Mesenteric fat pad (tissue), 1 donor: ENCODE measurements at places on chromosomes 2 and 18. TPM values are rescaled to one million over a fixed set of nuclear protein-coding genes. Genes with fewer than 3 reads are reported as not detected.

PXDN gene
- total RNA-seq, result 228 TPM

SPP2 gene
- not detected for total RNA-seq

TPGS2 gene
- 72.8 TPM for total RNA-seq

EML6 gene
- total RNA-seq, result 2.4 TPM

SIX2 gene
- total RNA-seq, result 2.3 TPM

TANC1 gene
- total RNA-seq, result 27.9 TPM

ITPRIPL1 gene
- 3.1 TPM for total RNA-seq

CD207 gene
- total RNA-seq, result 0.29 TPM

POTEE gene
- total RNA-seq, result 0.16 TPM

ERFE gene
- total RNA-seq, result 1.5 TPM

PTPRN gene
- not detected for total RNA-seq

FER1L5 gene
- total RNA-seq, result 0.06 TPM

ZNF512 gene
- 16.6 TPM for total RNA-seq

GRCh38 chr18:54878159-54878622, 49.9 kb downstream of the RAB27B start:
- no peak for DNase-seq

DNA sequence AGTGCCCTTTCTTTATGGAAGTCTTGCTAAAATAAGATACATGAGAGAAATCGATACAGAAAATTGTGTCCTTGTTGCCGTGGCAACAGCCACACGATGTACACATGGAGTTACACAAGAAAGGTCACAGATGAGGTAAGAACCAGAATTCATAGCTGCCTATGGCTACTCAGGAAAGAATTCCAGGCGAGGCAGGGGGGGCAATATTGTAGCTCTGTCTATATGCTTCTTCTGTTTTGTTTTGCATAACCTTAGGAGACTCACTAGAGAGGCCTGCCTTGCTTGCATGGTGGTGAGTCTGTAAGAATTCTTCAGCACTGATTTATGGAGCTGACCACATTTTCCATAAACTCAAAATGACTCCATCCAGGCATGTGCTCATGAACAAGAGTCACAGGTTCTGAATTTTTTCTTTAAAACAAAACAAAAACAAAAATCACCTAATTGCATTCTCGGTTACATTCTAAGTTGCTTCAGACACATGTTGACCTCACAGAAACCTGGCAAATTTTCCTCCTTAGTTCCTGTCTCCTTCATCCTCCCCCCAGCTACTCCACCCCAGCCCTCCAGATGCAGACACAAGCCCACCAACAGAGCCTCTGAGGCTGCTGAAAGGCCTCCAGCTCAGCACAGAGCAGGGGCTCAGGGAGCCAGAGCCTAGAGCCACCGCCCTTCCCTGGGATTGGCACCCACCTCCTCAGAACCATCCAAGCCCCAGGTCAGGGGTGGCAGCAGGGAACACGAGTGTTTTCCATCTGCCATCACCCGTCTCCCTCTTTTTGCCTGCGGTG, 183.5 kb downstream of the ANTXR1 start:
- no peak for DNase-seq

DNA sequence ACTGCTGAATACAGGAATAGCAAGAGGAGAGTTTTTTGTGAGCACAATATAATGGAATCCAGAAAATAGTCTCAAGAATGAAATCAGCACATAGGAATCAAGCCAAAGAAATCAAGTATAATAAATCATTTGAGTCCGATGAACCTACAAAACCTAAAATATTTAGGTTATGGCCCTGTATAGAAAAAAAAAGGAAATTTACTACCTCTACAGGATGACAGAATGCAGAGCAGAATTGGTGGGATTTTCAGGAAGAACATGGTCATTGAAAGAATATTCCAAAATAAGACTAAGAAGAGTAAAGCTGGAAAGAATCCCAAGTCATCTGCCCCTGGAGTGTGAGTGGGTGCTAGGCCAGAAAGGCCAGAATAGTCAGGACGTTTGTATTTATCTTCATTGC, 1041.2 kb upstream of the CDH2 start:
- no peak for DNase-seq

- DNase-seq, result no peak
Observed at GRCh38 chr2:239131521-239131920, 269.3 kb downstream of the HDAC4 start.

DNA sequence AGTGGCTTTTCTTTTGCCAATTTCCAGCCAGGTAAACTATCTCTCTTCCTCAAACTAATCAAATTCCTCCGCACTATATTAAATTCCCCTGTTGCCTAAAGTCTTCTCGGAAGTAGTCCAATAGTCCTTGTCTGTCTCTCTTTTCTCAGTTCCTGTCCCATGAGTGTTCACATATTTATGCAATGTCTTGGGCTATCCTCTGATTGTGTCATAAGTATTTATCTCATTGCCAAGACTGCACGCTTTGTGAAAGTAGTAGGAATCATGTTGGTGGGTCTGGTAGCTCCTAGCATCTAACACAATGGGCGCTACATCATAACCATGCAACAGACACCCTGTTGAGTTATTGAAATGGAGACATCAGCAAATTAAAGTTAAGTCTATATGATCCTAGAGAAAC, 59.9 kb upstream of the POU3F3 start:
- DNase-seq, result no peak

- DNase-seq, result peak; percentile 93
Observed at GRCh38 chr2:234951664-234952269, at the start of gene SH3BP4. Gene SH3BP4 (plus strand): TSS chr2:234952017. CDS start chr2:235035003, 82,986 bp downstream.

DNA sequence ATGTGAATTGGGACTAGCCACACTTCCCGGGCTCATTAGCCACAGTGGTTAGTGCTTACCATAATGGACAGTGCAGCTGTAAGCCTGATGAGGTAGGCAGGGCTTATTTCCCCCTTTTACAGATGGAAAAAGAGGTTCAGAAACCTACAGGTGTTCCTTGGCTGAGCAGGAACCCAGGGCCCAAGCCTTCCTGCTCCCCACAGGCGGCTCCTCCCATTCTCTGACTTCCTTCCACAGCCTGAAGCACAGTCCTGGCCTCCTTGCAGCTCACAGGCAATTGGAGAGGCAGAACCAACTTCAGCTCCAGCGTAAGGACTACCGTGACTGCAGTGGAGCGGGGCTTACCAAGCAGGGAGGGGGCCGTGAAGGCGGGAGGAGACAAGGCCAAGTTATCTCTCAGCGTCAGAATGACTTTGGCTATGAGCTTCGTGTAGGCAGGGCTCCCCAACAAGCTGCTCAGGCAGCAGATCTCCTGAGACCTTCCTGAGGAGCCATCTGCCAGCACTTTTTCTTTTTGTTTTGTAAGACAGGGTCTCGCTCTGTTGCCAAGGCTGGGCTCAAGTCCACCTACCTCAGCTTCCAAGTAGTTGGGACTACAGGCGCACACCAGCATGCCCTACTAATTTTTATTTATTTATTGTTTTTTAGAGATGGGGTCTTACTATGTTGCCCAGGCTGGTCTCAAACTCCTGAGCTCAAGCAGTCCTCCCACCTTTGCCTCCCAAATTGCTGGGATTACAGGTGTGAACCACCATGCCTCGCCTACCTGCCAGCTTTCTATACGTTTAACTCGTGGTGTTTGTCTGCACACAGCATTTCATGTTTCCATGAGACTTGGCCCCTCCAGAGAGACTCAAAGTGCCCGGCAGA, 34.2 kb upstream of the NT5DC4 start:
- DNase-seq, result peak; percentile 76

DNA sequence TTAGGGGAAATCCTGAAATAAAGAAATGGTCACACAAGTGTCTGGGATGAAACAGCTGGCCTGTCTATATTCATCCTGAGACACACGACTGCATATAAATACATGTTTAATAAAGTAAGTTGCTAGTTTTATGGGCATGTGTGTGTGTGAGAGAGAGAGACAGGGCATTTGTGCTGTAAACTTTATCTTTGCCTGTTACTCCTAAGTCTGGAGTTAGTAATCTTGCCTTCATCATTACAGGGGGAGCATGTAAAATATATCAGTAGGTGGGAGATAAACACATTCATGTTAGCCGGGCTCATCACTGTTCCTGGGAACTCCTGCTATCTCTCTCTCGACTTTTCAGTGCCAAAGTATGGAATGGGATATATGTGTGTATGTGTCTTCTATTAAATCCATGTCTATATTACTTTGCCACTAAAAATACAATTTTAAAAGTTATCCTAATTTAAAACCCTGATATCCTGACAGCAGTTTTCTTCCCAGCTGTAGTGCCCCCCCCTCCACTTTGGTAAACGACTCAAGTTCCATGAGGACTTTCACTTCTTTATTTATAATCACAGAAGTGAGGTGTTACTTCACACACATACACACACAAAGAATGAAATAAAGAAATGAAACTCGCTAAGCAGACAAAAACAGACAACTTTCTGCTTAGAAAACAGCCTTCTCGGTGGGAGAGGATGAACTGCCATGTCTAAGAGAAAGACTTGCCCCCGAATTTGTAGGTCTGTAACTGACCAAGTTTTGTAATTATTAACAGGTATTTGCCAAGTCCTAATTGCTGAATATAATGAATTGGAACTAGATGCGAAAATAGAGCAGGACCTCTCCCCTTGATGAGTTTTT, 947 bp downstream of the ZEB2 start:
- no peak for DNase-seq

- DNase-seq, result no peak
Observed at GRCh38 chr2:110842048-110842447, 109.7 kb downstream of the ACOXL start.

- DNase-seq, result no peak
Observed at GRCh38 chr18:10842861-10843260, 306.5 kb downstream of the PIEZO2 start.

DNA sequence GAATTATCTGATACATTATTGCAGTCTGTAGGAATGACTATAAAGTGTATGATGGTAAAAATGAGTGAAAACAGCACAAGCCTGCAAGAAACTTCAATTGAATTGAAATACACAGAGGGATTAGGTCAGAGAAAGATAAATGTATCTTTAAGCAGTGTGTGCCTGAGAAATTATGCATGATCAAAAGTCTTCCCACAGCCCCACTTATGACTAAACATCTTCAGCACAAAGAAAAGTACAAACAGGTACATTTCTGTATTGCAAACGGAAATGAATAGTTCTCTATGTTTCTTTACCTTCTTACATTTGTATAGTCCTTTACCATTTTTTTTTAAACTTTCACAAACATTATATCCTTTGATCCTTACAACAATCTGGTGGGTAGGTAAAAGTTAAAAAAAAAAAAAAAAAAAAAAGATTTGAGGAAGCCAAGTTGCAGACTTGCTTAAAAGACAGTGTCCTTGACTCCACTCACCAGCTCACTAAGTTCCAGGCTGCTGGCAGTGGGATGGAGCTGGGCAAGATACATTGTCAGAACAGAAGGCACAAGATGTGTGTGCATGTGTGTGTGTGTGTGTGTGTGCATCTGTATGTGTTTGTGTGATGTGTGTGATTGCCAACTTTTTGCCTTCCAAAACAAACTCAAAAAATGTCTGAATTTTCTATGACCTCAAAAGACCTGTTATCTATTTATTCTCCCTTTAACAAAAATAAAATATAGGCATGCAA, 423.7 kb upstream of the ACVR2A start:
- DNase-seq, result no peak

DNA sequence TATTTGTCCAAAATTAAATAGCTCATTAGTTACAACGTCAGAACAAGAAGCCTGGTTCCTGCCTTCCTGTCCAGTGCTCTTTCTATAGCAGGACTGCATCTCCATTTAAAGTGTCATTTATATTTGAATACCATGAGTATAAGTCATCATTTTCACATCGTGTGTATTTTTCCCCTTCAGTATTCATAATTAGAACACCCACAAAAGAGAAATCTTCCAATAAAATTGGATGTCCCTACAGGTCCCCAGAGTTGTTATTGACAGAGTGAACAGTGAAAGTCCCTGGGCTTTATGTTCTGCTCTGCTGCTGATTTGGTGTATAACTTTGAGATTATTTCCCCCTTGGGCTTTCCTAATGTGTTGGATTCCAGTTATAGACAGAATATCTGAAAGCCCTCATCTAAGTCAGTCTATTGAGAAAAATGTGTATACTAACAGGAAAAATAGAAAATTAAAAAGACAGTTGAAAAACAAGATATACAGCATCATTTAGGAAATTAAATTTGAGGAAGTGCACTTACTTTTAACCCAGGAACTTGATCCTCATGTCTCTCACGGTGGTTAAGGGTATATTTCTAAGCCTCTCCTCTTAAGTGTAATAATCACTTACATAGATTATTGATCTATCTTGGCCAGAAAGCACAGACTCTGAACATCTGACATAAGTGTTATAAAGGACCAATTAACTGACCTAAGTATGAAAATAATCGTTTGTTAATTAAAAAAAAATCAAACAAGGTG, 15.2 kb upstream of the REV1 start:
- DNase-seq, result no peak

- peak; percentile 41 for DNase-seq
Observed at GRCh38 chr2:240305369-240305962, 130.0 kb upstream of the GPC1 start.

- DNase-seq, result no peak
Observed at GRCh38 chr2:47336259-47337238, 66.4 kb upstream of the MSH2 start.

GRCh38 chr2:164937864-164938401, 17.4 kb downstream of the SLC38A11 start:
- DNase-seq, result no peak

DNA sequence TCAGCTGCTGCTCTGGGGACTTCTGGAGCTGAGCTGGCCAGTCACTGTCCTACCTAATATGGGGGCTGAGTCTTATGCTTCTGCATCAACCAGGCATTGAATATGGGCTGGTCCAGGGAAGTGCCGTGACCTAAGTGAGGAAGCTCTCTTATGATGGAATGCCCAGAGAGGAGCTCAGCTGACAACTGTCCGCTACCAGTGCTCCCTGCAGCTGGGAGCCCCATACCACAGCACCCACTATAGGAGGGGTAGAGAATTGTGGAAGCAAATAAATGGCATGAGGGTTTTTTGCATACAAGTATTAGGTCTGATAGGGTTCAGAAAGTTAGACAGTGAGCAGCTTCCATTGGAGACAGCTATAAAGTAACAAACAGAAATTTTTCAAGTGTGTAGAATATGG, 4.5 kb downstream of the TIMM21 start:
- DNase-seq, result no peak

DNA sequence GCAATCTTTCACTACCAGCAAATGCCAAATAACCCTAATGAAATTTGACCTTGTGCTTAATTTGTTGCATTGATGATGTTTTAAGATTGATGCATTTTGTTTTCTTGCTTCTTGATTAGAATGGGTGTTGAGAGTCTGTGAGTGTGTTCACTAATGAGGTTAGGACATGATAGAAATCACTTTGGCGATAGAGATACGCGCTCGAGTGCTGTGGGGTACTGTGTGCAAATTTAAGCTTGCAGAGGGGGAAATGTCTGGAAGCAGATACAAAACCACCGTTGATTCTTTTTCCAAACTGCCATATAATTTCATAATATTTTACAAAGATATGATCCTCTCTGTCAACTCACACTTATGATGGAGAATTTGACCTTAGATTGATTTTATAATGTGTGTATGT, 200.9 kb downstream of the PIEZO2 start:
- DNase-seq, result no peak

GRCh38 chr2:54471221-54471711, 15.1 kb downstream of the SPTBN1 start:
- no peak for DNase-seq
